Activated CD4-positive, alpha-beta T cell treated with anti-CD3 and anti-CD28 coated beads for 4 hours (primary cell): ENCODE measurements at places on chromosomes 16 and 17.

GRCh38 chr17:60525685-60526514, at the start of gene APPBP2:
APPBP2 (minus strand) TSS chr17:60526242; CDS start chr17:60525931, 311 bp downstream.
- DNase-seq: peak; percentile 63

GRCh38 chr17:45073414-45074070, 12.4 kb downstream of the NMT1 start:
- no peak for DNase-seq

GRCh38 chr17:8969901-8970300, 4.4 kb upstream of the PIK3R5 start:
- no peak for DNase-seq

- no peak for DNase-seq
Observed at GRCh38 chr17:16511593-16511992, 19.6 kb upstream of the LRRC75A start.

- DNase-seq: no peak
Observed at GRCh38 chr16:31000671-31001382, 9.6 kb downstream of the STX1B start.

GRCh38 chr16:53925107-53925410, 221.1 kb downstream of the FTO start:
- no peak for DNase-seq

DNA sequence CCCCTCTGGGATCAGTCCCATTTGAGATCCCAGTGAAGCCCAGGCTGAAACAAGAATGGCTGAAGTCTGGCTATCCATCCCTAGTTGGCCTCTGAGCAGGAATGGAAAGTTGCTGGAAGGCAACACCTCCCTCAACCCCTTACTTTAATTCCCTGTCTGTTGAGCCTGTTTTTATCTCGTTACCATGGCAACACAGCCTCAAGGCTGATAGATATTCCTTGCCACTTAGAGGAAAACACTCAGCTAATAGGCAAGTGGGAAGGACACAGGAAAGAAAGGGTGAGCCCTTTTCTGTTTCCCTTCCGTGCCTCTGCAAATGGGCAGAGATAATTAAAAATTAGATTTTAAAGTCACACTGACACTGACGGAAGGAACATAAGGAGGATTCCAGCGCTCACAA, 75.5 kb upstream of the CLEC3A start:
- DNase-seq: no peak

DNA sequence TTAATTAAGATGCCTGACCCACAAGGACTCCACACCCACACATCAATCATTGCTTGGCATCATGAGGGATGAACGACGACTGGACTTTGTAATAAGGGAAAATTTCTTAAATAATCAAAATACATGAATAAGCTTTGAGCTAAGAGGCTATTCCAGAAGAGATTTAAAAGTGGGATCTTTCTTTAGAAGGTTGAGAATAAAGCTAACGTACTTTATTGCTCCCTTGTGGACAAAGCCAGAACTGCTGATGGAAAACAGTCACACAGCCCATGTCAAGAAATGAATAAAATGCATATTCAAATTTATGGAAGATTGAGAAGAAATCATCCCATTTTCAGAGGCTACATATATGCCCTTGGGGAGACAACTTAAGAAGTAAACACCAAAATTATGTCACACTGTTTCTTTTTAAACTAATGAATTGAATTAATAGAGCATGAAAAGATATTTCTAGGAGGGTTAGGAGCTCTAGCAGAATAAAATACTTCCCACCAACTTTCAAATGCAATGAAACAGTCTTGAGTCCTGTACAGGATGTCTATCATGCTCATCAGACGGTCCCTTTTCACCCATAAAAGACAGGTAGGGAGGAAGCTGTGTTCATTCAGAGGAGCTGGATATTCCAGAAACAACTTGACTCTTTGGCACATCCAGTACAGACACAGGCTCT, 60.2 kb upstream of the PHOSPHO1 start:
- DNase-seq: peak; percentile 26

GRCh38 chr17:929586-929985, 50.0 kb downstream of the NXN start:
- DNase-seq: no peak

- no peak for DNase-seq
Observed at GRCh38 chr16:29815032-29815721, 775 bp upstream of the PAGR1 start.

DNA sequence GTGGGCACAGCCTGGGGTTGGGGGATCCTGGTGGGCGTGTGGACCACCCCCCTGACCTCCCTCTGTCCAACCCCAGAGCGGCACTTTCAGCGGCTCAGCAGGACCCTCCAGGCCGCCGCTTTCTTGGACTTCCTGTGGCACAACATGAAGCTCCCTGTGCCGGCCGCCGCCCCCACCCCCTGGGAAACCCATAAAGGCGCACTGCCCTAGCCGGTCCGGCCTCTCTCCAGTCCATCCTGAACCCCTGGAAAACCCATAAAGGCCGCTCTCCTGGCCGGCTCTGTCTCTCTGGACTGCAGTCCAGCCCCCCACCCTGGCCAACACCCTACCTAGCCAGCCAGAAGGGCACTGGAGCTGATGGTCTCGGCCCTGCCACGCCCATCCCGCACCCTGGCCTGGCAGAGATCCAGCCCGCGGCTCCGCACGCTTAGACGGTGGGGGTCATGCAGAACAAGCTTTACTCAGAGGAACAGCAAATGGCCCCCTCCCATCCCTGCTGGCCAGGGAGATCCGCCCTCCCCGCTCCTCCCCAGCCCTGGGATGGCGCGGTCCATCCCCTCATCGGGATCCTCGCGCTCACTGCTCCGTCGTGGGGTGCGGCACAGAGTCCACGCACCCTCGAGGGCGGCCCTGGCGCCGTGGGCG, 2.7 kb downstream of the NOXO1 start:
- DNase-seq: no peak

- DNase-seq: no peak
Observed at GRCh38 chr16:10136916-10137315, 45.3 kb downstream of the GRIN2A start.

GRCh38 chr17:64500487-64500859, 3.6 kb upstream of the POLG2 start:
- DNase-seq: no peak

GRCh38 chr16:72409423-72409822, 237.5 kb upstream of the PMFBP1 start:
- DNase-seq: no peak

- DNase-seq: no peak
Observed at GRCh38 chr17:40108970-40109824, 8.8 kb upstream of the NR1D1 start.

DNA sequence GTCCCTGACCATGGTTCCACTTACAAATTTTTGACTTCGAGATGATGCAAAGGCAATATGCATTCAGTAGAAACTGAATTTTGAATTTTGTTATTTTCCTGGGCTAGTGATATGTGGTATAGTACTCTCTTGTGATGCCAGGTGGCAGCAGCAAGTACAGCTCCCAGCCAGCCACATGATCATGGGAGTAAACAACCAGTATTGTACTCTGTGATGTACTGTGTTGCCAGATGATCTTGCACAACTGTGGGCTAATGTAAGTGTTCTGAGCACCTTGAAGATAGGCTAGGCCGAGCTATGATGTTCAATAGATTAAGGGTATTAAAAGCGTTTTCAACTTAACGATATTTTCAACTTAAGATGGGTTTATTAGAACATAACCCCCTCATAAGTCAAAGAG, 250.8 kb downstream of the STX8 start:
- no peak for DNase-seq

DNA sequence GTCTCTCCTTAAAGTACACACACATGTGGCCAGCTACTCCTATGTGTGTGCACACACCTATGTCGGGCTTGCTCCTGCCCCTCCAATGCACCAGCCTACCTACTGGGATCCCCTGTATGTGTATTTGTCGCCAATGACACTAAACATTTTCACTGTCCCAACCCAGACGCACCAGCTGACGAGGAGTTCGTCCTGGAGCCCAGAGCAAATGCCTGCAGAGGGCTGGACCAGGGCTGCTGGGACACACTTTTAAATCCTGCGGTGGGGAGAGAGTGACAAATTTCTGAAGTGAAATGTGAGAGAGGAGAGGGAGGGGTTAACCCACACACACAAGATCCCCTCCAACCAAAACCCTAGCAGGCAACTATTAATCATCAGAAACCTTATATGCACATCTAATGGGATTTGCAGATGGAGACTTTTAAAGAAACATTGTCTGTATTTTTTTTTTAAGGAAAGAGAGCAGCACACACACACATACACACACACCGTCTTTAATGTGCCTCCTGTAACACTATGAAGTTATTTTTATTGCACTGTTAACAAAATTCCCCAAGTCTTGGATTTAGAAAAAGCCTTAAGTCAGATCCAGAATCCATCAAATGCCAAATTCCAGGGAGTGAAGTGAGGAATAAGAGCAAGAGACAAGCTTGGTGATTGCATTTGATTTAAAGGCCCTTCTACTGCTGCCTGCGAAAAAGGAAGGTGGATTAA, at the start of gene MEOX1:
Gene MEOX1, minus strand, starts transcription at position 224 of the 714 bp plus-strand sequence. CDS start 388 bp downstream, outside the sequence.
- no peak for DNase-seq

- no peak for DNase-seq
Observed at GRCh38 chr17:61502292-61502691, 50.1 kb downstream of the TBX4 start.

DNA sequence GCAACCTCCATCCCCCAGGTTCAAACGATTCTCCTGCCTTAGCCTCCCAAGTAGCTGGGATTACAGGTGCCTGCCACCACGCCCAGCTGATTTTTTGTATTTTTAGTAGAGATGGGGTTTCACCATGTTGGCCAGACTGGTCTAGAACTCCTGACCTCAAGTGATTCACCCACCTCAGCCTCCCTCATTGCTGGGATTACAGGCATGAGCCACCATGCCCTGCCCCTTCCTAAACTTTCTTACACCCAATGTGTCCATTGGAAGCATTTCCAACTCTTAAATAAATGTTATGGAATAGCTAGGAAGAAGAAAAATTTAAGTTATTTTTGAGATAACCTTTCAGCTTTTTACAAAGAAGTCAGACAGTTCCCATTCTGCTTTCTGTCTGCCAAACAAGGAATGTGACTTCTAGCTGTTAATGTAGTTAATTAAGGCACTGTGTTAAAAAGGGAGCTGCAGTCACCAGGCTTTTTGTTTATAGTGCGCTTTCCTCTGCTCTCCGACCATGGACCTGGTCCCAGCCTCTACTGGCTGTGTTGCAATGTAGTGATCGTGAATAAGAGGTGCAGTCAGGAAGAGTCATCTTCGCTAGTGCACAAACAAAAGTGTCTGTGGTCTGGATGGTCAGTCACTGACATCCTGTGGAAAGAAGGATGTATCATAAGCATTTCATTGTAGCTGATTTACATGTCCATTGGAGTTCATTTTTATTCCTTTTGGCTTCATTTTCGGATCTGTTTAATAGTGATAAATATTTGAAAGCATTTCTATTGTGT, 39.7 kb downstream of the USP10 start:
- DNase-seq: no peak

- no peak for DNase-seq
Observed at GRCh38 chr16:23248261-23249194, 53.6 kb upstream of the SCNN1B start.

DNA sequence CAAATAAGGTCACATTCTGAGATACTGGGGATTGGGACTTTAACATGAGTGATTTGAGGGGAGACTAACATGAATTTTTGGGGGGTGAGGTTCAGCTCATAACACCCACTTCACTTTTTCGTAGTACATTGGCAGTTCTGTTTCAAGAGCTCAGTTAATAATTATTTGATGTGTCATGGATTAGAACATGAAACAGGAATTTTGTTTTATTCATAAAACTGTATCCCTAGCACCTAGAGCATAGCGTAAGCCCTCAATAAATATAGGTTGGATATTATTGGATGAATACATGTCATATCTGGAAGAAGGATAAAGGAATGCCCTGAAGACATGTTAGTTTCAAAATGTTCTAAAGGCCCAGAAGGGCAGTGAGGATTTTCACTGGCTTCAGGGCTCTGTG, 119.8 kb downstream of the PRKCA start:
- DNase-seq: no peak

DNA sequence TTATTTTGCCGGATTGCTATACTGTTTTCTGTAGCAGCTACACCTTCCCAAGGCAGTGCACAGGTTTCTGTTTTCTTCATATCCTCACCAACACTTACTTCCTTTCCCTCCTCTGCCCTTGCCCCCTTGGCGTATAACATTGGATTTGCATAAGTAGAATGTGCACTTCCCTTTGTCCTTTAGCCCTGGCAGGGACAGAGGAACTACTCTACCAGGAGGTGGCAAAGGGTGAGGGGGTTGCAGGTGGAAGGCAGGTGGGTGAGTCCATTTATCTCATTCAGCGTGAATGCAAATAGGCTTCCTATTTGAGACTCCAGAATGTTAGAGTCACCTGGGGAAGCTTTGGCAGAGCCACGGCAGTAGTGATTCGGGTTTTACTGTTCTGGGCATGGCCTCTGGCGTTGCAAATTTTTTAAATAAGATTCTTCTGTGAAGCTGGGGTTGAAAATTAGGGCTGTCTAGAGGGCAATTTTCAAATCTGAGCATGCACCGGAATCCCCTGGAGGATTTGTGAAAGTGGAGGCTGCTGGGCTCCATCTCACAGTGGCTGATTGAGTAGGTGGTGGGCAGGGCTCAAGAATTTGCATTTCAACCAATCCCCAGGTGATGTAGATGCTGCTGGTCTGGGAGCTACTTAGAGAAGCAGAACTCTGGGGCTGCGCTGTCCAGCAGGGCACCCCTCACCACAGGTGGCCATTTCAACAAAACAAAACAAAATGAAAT, 84.7 kb downstream of the PLCG2 start:
- DNase-seq: no peak

GRCh38 chr16:11597235-11598095, 10.7 kb upstream of the LITAF start:
- no peak for DNase-seq

DNA sequence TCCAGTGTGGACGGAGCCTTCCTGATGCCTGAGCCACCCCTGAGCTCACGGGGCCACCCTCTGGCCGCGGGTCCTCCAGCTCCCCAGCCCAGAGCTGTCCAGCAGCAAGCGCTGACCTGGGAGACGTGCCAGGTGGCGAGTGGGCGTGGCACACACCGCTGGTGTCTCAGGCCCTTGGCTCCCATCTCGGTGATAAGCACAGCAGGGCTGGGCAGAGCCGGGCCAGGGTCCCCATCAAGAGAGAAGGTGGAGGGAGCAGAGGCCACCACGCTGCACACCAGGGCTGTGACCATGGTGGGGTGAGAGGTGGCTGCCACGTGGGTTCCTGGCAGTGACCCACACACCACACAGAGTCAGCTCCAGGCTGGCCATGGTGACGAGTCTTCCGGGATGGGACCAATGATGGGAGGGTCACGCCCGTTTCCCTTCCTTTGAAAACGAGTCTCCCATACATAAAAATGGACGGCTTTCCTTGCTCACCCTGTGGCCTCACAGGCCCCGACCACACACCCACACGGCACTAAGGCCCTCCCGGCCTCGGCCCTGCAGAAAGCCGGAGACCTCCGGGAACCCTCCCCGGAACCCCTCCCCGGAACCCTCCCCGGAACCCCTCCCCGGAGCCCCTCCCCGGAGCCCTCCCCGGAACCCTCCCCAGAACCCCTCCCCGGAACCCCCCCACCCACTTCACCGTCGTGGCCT, 16.8 kb downstream of the UTS2R start:
- no peak for DNase-seq
